ENCODE measurements at places on chromosomes 4 and X. TPM values are rescaled to one million over a fixed set of nuclear protein-coding genes. Genes with fewer than 3 reads are reported as not detected.

The PHKA2 gene
- 12.4 TPM for total RNA-seq

The HTRA3 gene
- 0.35 TPM for total RNA-seq

The ADAMTS3 gene
- 2.3 TPM for total RNA-seq

The PRDM5 gene
- 6.3 TPM for total RNA-seq

The SLITRK4 gene
- total RNA-seq = not detected

The GLOD5 gene
- total RNA-seq = not detected

The YY2 gene
- total RNA-seq = 0.29 TPM

The ADH6 gene
- not detected for total RNA-seq

The PIR gene
- 18.3 TPM for total RNA-seq

The MRPL1 gene
- 37.2 TPM for total RNA-seq

The NKAP gene
- 3.2 TPM for total RNA-seq

The BCORL1 gene
- total RNA-seq = 1.2 TPM
